ENCODE measurements at places on chromosomes 3 and 15.

- DNase-seq, result no peak
These were observed 58.7 kb downstream of the GATM start for GRCh38 chr15:45319472-45320214.

- no peak for DNase-seq
These were observed 44.6 kb upstream of the VPS8 start for GRCh38 chr3:184767377-184767776.

GRCh38 chr3:126912027-126912422, 70.9 kb upstream of the PLXNA1 start:
- DNase-seq, result no peak

DNA sequence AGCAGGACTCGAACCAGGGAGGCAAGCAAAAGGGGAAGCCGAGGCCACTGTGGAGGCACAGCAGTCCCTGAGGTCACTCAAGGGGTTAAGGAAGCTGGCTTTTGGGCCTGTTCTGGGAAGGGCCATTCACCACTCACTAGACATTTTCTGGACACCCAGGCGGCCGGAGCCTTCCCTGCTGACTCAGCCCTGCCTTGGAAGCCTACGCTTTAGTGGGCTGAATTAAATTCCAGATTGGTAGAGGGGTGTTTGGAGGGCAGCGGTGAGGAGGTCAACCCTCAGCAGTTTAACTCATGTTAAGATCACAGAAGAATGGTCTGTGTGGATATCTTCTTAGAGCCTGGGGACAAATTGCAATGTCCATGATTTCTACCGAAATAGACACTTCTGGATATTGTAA, 152.8 kb downstream of the GABRG3 start:
- no peak for DNase-seq

DNA sequence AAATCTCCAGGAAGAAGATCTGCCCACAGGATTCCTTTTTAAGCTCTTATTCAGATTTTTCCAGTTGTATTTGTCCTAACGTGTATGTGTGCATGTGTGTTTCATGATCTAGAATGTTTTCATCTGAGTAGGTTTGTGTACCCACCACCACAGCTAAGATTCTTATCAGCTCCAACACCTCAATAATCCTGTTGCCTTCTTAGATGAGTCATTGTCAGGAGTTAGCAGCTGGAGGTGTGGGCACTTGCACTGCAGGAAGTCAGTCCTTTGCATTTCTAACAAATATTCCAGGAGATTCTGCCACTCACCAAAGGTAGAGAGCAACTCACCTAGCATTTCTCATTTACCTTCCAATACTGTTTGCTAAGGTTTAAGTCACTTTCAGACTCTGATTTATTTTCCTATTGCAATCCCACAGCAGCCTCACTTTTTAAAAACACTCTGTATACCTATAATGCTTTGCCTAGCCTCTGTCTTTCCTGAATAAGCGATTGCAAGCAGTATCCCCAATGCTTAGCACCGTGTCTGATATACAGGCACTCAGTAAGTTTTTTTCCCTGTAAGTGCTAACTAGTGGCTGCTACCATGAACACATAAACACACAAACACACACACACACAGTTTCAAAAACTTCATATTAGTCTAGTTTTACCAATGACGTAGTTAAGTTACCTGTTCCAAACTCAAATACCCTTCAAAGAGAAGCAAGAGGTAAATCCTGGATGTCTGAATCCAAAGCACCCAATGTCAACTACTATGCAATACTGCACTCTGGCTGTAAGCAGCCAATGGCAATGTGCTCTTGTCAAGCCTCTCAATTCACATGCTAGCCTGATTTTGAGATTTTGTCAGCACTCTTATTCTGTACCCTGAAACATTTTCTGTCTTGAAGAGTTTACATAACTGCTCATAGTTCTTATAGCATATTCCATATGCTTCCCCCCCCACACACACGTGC, 713.5 kb upstream of the LMCD1 start:
- DNase-seq, result no peak

- no peak for DNase-seq
These were observed 50.3 kb downstream of the LRIG1 start for GRCh38 chr3:66450390-66451022.

DNA sequence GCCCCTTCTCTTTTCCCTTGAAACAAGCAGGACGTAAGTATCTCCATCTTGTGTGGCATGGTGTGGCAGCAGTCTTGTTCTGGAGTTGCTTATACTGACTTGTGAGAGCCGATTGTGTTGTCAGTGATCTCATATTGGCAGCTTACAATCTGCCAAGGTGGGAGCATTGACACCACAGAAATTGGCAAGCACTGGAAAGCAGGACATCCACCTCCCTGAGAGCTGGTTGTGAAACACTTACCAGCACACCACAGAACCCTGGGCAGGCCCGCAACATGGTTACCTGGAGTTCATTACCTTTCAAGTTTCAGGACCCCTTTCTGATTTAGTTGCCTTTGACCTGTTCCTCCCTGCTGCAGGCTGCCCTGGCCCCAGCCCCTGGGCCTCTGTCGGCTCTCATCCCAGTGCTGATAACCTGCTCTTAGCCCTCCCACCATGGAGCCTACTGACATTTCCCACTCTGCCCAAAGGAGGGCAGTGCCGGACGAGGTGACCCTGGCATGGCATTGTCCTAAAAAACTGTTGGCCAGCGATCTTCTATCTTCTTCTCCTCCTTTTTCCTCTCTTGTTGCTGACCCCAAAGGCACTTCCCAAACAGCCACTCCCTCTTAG, 10.6 kb upstream of the ATP2B2 start:
- DNase-seq, result no peak

DNA sequence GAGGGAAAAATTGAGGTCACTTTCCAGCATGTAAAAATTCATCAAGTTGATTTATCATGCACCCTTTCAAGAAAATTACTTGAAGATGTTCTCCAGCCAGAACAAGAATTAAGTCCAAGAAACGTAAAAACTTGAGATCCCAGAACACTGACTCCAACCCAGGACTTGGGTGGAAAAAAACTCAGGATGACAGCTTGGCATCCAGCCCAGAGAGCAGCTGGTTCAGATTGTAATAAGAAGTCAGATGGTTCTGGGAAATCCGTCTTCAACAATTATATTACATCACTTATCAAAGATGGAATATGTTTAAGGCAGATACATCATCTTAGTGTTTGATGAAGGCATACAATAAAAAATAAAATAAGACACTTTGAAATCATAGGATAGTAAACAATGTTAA, 23.0 kb upstream of the DNAJC13 start:
- no peak for DNase-seq

DNA sequence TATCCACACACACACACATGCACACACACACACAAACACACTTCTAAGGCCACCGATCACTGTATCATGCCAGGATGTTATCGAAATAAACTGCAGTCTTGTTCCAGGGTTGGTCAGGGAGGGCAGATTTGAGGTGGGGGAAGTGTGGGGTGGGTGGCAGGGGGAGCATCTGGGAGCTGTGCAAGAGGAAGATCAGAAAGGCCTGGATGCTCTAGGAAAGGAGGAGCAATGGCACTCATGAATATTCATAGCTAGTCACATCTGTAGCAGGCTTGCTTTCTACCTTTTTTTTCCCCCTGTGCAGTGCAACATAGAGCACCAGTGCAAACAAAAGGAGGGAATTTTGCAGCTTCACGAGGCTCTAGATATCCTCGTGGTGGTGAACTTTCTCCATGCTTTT, 84.9 kb downstream of the MEIS2 start:
- no peak for DNase-seq

DNA sequence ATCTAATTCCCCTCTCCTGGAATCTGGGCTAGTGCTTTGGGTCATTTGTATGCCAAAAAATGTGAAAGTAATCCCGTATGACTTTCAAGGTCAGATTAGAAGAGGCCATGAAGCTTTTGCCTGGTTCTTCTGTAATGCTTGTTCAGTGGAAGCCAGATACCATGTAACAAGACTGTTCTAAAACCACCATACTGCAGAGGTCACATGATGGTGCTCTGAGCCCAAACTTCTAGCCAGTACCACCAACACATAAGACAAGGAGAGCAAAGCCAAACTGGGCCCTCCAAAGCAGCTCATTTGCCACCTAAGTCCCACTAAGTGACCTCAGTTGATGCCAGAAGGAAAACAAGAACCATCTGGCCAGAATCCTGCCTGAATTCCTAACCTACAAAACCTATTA, 64.3 kb upstream of the MELTF start:
- DNase-seq, result no peak

GRCh38 chr3:5239602-5240001, 52.1 kb downstream of the EDEM1 start:
- no peak for DNase-seq

DNA sequence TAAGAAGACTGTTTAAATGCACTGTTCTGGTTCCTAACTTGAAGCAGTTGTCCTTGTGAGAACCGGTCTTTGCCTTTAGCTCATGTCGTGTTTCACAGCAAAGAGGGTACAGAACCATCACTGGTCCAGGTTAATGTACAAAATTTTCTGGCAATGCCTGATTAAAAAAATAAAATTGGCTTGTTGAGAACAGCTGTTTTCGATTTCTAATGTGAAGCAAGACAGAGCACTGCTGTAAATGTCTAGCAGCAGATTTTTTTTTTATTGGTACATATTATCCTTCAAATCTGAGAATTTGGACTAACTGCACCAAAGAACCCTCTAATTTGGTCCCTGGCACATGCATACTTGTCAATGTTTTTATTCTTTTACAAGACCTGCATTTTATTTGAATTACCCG, 103.3 kb downstream of the STT3B start:
- DNase-seq, result no peak

GRCh38 chr15:99954361-99955180, 221.3 kb upstream of the LYSMD4 start:
- DNase-seq, result no peak

DNA sequence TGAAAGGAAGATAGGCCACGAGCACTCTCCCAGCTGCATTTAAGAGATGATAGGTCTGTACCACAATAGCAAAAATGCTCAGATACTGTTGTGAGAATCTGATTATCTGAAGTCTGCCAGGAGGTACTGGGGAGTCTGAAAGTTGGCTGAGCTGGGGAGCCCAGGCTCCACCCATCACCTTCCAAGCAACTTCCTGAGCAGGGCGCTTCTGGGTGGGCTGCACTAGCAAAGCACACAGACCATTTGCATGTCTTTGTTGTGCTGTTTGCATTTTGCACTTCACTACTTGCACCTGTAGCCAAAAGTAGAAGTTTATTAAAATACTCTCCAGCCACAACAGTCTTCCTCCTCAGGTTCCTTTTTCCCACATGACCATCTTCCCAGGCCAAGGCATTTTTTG, 133.2 kb downstream of the ALDH1A2 start:
- DNase-seq, result no peak

GRCh38 chr15:70555713-70556112, 207.6 kb downstream of the UACA start:
- no peak for DNase-seq
